BE2C (cell line): ENCODE measurements at places on chromosomes 16 and 17.

DNA sequence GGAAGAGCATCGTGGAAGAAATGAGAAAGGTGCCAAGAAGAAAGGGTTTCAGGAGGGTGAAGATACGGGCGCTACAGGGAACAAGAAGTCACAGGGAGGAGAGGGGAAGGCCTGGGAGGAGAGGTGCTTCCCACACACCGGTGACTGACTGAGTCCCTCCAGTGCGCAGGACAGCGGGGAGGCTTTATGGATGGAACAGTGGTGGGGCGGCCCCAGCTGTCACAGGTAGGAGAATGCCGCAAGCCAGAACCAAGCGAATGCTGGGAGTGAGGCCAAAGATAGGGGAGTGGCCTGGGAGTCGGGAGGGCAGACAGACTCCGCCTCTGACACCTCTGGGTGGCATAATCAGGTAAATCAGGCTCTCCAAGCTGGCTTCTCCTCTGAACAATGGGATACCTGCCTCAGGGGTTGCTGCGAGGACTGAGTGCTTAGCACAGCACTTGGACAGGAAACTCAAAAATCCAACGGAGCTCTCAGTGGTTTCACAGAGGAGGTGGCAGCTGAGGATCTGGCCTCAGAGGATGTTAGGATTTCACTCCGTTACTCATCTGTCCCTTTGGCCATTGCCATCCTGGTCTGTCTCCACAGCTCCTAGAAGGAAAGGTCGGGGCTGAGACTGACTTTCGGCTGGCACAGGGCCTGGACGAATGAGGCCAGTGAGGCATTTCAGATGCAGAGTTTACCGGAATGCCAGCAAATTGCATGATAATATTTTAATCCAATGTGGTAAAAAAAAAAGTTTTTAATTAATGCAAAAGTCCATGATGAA is 717 bp upstream of the CNP start:
- no peak for DNase-seq

DNA sequence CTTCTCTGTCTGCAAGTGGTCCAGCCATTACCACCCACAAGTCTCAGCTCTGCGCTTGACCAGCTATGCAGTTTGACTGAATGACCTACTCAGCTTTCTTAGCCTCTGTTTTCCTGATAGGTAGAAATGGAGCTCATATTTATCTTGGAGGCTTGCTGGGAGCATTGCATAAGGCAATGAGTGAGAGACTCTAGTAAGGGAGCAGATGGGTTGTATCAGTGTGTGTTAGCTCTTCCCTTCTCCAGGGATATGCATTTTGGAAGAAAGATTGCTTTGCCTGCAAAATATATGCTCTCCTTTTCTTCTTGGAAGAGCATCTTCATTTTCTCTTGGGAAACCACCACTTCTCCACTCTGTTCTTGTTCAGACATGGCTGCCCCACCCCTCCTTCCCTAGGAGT is 26.1 kb downstream of the DHRS7C start:
- no peak for DNase-seq

GRCh38 chr17:79622776-79623175 is 11.9 kb upstream of the RBFOX3 start:
- no peak for DNase-seq

GRCh38 chr16:72649254-72649944 is 398.5 kb downstream of the ZFHX3 start:
- no peak for DNase-seq

GRCh38 chr17:29110372-29110757 is 67.4 kb downstream of the PIPOX start:
- DNase-seq = no peak

GRCh38 chr16:57639172-57639887 is 10.9 kb downstream of the ADGRG1 start:
- peak; percentile 93 for DNase-seq

GRCh38 chr17:16214190-16215001 is 938 bp downstream of the NCOR1 start:
- no peak for DNase-seq

DNA sequence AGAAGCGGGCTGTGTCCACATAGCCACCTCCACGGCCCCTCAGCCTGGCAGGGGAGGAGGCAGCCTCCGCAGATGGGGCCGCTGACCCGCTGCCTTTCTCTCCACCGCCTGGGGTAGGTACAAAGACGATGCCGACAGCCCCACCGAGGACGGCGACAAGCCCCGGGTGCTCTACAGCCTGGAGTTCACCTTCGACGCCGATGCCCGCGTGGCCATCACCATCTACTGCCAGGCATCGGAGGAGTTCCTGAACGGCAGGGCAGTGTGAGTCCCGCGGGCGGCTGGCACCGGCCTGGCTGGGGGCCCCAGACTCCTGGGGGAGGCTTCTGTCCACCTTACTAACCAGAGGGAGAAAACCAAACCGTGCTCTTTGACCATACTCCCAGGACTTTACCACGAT is 27.9 kb downstream of the MGRN1 start:
- DNase-seq = no peak

DNA sequence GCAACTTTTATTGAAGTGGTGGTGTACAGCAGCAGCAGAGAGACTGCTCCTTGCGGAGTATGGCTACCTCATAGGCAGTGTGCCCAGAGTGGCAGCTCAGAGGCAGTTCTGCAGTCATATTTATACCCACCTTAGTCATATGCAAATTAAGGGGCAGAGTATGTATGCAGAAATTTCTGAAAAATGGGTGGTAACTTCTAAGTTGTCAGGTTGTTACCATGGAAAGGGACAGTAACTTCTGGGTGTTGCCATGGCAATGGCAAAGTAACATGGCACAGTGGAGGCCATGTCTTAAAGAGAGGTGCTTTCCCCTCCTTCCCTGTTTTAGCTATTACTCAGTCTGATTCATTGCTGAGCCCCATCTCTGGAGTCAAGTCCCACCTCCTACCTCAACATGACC is 53.4 kb downstream of the MEOX1 start:
- DNase-seq = no peak

GRCh38 chr16:14502932-14503741 is 126.9 kb downstream of the PARN start:
- DNase-seq = no peak

DNA sequence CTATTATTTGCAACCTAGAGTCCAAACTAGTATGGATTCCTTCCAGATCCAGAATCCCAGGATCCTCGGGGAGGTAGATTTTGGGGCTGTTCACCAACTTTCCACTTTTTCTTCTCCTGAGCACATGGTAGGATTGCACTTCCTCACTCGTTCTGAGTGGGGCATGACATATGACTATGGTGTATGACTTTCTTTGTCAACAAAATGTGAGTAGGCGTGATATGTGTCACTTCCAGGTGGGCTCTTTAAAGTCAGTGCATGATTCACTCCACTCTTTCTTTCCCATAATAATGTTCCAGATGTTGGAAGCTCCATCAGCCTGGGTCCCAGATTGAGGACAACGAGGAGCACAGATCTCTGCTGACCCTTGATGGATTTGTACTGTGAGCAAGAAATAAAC is 21.5 kb downstream of the IRX5 start:
- DNase-seq = no peak

GRCh38 chr17:73359352-73359751 is 47.6 kb upstream of the CDC42EP4 start:
- DNase-seq = no peak

- DNase-seq = no peak
These were observed 20.7 kb downstream of the DNAH9 start for GRCh38 chr17:11618861-11619566.

- no peak for DNase-seq
These were observed 106.8 kb downstream of the ZNF778 start for GRCh38 chr16:89324056-89325010.

DNA sequence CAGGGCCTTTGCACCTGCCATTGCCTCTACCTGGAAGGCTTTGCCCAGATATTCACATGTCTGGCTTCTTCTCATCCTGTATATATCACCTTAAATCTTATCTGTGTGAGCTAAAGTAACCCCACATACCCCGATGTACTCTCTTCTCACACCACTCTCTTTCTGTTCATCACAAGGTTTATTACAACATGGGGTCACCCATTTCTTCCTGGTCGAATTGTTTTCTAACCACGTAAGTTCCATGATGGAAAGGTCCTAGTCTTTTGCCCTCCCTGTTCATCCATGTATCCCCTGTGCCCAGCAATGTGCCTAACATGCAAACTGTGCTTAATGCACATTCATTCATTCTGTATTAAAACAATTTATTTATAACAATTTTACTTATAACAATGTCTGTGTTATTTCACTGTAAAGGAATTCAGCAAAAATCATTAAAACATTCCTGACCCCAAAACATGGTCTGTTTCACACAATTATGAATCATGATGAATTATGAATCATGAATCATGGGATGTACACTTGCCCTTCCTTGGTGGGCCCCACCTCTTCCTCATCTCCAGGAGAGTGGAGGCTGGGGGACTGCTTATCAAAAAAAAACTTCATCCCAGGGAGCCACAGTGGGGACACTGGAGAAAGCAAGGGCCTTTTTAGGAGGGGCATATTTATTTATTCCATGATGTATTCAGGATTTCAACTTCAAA is 336.4 kb downstream of the GRIN2A start:
- DNase-seq = no peak

GRCh38 chr17:37493249-37494027 is 3.7 kb downstream of the DUSP14 start:
- no peak for DNase-seq

DNA sequence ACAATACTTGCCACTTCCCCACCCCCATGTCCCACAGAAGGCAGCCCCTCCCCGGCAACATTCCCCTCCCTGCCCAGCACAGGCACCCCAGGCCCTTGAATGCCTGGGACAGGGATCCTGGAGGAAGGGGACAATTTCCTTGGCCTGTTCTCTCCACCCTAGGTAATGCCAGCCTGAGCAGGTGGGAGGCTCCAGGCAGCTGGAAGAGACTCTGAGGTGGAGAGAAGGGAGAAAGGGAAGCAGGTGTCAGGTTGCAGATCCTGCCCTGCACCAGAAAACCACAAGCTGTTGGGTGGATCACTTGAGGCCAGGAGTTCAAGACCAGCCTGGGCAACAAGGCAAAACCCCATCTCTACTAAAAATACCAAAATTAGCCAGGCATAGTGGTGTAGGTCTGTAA is 8.9 kb downstream of the MPP2 start:
- DNase-seq = no peak

- no peak for DNase-seq
These were observed 24.7 kb downstream of the NTAN1 start for GRCh38 chr16:15031179-15031578.

- DNase-seq = no peak
These were observed 5.3 kb downstream of the CBX4 start for GRCh38 chr17:79833744-79834564.

DNA sequence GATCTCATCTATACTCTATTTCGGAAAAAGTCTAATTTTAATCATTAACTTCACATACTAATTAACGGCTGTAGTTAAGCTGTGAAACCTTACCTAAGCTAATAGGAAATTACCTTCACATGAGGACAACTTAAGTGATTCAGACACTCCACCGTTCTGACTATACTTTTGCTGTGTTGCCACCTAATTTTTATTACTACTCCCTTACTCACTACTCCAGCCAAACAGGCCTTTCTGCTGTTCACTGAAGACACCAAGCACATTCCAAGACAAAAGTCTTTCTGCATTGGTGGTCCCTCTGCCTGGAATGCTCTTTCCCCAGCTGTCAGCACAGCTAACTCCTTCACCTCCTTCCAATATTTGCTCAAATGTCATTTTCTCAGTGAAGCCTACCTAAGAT is 1.3 kb downstream of the CMTR2 start:
- DNase-seq = no peak

DNA sequence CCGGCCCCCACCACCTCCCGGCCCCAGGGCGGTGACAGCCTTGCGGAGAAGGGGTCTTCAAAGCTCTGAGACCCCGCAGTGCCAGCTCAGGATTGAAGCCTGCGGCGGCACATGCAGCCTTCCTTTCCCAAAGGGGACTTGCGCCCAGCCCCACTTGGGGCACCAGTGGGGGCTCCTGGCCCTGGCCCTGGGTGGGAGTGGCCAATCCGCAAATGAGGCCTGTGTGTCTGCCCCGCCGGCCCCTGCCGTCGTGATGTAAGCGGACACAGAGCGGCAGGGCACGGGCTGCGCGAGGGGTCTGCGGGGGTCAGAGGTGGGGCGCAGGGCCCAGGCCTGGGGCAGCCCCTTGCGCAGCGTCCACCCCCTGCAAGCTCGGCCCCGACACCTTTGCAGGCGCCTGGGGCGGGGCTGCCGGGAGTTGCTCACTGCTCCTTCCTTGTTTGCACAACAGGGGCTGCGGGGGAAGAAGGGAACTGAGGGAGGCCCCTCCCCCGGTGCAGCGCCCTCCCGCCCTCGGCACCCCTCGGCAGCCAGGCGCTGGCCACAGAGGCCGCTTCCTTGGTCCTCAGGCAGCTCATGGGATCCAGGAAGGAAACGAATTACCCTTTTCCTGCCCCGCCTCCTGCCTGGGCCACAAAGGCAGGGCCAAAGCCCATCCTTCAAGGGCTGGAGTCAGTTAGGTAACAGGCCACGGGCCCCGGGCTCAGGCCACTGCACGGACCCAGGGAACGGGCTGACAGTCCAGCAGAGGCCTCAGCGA is 2.9 kb downstream of the SLC16A3 start:
- DNase-seq = peak; percentile 30

- no peak for DNase-seq
These were observed 11.9 kb upstream of the ASGR1 start for GRCh38 chr17:7191069-7191468.

DNA sequence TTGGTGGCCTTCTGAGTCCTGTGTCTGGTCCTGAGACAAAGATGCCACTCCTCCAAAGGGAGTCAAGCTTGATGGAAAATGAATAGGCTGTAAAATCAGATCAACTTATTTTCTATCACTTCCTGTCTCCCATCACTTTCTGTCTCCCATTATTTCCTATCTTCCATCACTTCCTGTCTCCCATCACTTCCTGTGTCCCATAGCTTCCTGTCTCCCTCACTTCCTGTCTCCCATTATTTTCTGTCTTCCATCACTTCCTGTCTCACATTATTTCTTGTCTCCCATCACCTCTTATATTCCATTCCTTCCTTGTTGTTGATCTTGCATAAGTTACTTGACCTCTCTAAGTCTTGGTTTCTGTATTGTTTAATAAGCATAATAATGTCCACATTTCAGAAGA is 418.5 kb upstream of the EEF2KMT start:
- no peak for DNase-seq

DNA sequence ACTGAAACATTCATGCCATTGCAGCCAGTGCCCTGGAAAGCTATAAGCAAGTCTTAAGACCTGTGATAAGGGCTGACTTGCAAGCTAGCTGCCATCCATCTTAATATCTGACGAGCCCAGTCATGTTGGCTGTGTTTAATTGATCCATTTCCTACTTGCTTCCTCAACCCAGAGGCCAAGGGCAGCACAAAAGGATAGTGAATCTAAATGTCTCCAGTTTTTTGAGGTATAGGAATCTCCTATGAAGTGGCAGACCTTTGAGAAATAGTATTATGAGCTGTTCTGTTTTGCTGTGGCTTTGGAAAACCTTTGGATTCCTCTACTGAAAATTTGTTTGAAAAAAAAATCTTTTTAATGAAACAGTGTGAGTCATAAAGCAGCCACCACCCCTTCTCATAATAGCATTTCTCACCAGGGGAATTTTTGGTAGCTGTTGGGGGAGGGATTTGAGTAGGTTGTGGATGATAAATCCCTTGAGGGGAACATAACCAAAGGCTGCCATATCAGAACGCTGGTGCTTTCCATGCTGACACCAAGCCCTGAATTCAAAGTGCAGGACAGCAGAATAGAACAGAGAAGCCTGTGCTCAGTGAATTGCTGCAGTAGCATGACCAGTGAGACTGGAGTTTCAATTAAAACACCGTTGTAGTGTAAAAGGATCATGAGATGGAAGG is 12.9 kb downstream of the ZNRF1 start:
- DNase-seq = no peak

- no peak for DNase-seq
These were observed 9.0 kb upstream of the NKD1 start for GRCh38 chr16:50539053-50539695.

GRCh38 chr17:10698096-10698818 is 863 bp downstream of the ADPRM start:
- peak; percentile 16 for DNase-seq
